ENCODE measurements at places on chromosomes 2 and 18.

GRCh38 chr2:39736640-39737039 is 42.4 kb downstream of the THUMPD2 start:
- no peak for DNase-seq

- no peak for DNase-seq
Observed at GRCh38 chr18:13517369-13517768, 209.0 kb downstream of the FAM210A start.

GRCh38 chr2:64972876-64973275 is 16.3 kb upstream of the SLC1A4 start:
- DNase-seq: no peak

DNA sequence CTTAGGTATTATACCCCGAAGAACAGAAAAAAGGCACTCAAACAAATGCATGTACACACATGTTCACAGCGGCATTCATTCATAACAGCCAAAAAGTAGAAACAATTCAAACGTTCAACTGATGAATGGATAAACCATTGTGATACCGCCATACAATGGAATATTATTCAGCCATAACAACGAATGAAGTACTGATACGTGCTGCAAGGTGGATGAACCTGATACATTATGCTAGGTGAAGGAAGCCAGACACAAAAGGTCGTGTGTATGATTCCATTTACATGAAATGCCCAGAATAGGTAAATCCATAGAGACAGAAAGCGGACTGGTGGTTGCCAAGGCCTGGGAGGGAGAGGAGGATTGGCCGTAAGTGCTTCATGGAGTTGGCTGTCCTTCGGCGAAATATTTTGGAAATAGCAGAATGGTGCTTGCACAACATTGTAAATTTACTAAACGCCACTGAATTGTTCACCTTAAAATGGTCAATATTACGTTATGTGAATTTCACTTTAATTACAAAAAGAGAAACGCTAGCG is 750 bp upstream of the RMP24 start:
- DNase-seq: peak; percentile 25

GRCh38 chr2:72153026-72153791 is 5.5 kb upstream of the CYP26B1 start:
- no peak for DNase-seq

GRCh38 chr2:136021406-136021805 is 36.0 kb upstream of the DARS1 start:
- DNase-seq: no peak

DNA sequence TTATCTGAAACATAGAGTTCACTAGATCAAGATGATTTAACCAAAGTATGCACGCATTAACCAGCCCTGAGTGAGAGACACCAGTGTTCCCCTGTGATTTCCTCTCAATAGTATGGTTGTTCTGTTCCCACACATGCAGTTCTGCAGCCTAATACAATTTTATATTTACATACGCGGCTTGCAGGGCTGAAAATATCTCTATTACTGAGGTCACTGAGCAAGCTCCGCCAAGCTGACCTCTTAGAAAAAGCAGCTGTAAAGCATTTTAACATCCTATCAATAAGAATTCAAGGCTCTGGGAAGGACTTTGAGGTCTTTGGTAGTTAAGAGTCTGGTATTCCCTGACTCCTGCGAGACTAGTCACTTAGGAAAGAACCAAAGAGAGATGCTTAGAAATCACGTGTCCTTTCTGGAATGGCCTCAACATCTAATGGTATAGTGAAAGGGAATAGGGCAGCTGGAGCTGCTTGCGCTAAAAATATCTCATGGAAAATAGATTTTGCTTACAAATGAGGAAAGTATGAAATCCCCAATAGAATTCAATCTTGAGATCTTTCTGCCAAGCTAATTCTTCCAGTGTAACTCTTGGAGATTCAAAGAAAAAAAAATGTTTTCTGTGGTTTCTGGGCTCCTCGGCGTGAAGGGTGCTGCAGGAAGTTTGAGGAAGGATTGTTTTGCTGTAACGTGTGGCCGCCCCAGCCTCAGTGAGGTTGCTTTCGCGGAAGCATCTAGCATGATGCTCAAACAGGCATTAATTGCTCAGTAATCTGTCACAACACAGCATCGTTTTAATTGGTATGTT is 59.2 kb downstream of the DOCK10 start:
- peak; percentile 76 for DNase-seq

GRCh38 chr2:107633580-107634147 is 193.0 kb upstream of the RGPD4 start:
- DNase-seq: no peak

GRCh38 chr2:95268211-95269035 is 5.8 kb upstream of the PROM2 start:
- no peak for DNase-seq

DNA sequence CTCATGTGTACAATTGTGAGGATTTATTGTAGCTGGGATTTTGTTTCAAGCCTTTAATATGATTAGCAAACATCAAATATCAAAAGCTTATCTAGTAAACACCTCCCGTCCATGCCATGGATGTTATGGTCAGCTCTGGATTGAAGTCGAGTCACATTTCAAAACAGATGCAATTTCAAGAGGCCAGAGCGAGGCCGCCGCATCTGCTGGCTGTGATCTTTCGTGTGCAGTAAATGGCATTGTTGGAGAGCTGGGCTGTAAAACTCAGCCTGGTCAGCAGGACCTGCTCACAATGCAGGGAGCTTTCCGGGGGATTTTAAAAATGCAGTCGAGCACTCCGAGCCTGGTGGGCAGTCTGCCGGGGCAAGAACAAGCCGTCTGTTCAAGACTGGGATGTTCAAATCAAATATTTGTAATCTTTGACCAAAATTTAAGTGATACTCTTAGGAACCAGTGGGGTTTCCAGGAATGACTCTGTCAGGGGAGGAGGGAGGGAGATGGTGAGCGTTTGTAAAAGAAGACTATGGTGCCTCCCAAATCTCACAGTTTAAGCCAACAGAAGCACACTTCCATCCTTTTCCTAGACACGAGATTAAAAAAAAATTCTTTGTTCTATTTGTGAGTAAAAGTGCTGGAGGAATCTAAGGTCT is 97.6 kb downstream of the MYCN start:
- DNase-seq: no peak

- DNase-seq: no peak
Observed at GRCh38 chr2:75621228-75621627, 25.4 kb upstream of the MRPL19 start.

GRCh38 chr2:131673400-131674173 is 145.9 kb downstream of the CCDC74A start:
- peak; percentile 80 for DNase-seq

GRCh38 chr2:183614799-183615435 is 490.7 kb downstream of the NUP35 start:
- DNase-seq: no peak

- DNase-seq: no peak
Observed at GRCh38 chr18:31996007-31996406, 22.6 kb upstream of the RNF125 start.

DNA sequence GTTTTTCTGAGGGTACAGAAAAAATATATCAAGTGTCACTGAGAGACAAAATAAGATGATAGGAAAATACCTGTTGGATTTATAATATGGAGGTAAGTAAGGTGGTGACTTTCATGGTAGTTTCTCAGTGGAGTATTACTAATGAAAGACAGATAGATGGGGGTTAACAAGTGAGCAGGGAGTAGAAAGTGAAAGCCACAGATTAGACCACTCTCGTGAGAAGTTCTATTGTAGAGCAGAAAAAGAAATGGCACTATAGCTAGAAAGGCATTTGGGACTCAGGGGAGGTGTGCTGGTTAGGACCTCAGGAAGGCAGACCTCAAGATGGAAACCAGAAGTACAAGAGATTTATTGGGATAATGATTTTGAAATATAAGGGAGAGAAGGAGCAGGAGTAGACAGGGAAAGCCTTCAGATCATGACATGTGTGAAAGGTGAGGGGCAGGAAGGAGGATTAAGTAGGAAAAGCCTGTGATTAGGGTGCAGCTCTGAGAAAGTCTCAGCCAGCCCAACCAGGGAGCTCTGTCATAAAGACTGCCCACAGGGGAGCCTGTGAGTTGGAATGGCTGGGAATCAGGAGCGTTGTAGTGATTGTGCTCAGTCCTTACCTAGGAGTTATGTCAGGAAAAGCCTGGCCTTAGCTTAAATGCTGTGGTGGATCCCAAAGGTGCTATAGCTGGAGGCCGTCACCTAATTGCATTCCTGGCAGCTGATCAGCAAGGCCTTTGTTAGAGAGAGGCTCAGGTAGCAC is 198.1 kb downstream of the IKZF2 start:
- DNase-seq: peak; percentile 32

- DNase-seq: no peak
Observed at GRCh38 chr2:191150230-191150599, 579 bp downstream of the STAT4 start.

GRCh38 chr2:42110641-42111322 is 58.4 kb upstream of the EML4 start:
- no peak for DNase-seq

- DNase-seq: no peak
Observed at GRCh38 chr2:42588121-42588520, 19.7 kb downstream of the MTA3 start.

GRCh38 chr18:10398571-10398970 is 55.9 kb upstream of the APCDD1 start:
- DNase-seq: no peak

DNA sequence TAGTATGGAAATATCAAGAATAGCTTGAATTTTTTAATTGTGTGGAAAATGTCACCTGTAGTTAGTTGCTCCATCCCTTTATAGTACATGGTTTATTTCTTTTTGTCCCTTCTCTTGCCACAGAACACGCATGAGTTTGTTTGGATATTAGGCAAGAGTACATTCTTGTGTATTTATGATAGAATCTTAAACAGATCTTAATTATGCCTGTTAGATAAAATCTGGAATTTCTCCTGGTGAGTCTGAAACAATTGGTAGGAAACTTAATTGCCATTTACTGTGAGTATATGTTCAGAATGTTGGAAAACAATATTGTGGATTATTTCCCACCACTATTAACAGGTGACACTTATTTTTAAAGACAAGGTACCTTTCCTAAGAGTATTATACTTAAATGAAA is 30.2 kb upstream of the CABYR start:
- no peak for DNase-seq

- no peak for DNase-seq
Observed at GRCh38 chr18:36685580-36685979, 143.2 kb downstream of the TPGS2 start.

DNA sequence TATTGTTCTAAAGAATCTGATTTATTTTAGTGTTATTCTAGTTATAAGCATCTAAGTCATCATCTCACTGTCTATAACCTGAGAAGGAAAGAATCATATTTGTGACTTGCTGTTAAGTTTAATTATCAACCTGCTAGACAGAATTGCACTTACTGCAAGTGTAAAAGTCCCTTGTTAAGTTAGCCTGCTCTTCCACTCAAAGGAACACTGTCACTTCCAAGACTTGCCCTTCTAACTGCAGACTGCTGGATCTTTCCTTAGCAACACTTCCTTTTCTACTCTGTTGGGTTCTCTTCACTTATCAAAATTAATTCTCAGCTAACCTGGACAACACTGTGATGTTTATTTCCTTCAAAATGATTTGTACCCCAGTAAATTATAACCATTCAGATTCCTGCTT is 323.2 kb upstream of the TFPI start:
- no peak for DNase-seq

DNA sequence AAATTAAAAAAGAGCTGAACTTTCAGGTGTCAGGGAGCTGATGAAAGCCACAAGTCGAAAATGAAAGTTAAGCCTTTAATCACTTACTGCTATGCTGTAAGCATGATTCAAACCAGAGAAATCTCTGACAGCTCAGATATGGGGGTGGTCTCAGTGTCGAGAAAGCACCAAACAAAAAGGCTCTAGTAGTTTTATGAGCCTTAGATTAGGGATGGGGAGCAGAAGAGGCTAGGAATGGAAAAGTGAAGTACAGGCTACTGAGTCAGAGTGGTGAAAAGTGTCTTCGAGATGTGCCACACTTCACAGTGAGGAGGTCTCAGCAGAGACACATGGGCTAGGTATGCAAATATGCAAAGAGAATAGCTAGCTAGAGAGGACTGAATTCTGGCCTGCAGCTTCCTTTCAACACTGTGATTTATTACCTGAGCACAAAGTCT is 482.2 kb downstream of the SPAG16 start:
- no peak for DNase-seq

DNA sequence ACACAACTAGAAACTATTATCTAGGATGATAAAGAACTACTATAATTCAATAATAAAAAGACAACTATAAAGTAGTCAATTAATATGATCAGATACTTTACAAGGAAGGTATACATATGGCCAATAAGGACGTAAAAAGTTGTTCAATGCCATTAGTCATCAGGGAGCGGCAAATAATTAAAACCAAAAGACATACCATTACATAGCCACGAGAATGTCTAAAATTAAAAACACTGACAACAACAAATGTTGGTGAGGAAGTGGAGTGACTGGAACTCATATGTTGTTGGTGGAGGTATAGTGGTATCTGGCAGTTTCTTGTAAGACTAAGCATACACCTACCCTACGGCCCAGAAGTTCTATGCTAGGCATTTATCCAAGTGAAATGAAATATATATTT is 152.4 kb downstream of the MTCL1 start:
- no peak for DNase-seq

GRCh38 chr2:157874997-157875640 is 1.0 kb downstream of the ACVR1 start:
- no peak for DNase-seq

GRCh38 chr2:96538487-96539214 is 2.1 kb downstream of the ARID5A start:
- DNase-seq: no peak

GRCh38 chr2:24247164-24247563 is 72.3 kb downstream of the FAM228A start:
- DNase-seq: no peak

GRCh38 chr2:31235504-31235902 is 1.6 kb downstream of the EHD3 start:
- no peak for DNase-seq

DNA sequence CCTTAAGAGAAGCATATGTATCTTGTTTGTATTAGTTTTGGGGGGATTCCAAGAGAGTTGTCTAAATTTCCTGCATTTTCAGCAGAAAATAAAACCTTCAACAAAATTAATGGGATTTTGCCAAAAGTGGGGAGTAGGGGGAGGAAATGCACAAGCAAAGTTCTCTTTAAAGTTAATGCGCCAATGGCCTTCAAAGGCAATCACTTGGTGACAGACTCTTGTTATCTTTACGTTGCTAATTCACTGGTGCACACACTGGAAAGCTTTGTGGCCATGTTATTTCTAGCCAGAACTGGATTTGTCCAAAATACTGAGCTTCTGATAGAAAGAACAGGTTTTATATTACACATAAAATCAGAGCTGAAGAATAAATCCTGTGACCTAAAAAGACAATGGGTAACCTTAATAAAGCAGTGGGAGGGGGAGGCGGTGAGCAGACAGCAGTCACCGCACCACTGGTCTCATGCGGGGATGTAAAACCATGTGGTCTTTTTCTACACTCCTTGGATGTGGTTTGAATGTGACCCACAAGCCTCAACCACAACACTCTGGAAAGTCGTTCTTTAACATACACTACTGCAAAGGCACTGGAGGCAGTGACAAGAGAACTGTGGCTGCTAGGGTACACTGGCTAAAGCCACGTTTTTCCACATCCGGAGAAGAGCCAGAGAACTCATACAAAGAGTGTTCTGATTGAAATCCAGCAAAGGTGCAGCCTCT is 176.9 kb upstream of the SMAD7 start:
- DNase-seq: no peak

- DNase-seq: no peak
Observed at GRCh38 chr2:144225076-144225475, 294.8 kb downstream of the ZEB2 start.
